MCF 10A (cell line): ENCODE measurements at places on chromosomes 1 and 21. TPM values are rescaled to one million over a fixed set of nuclear protein-coding genes. Genes with fewer than 3 reads are reported as not detected.

DNA sequence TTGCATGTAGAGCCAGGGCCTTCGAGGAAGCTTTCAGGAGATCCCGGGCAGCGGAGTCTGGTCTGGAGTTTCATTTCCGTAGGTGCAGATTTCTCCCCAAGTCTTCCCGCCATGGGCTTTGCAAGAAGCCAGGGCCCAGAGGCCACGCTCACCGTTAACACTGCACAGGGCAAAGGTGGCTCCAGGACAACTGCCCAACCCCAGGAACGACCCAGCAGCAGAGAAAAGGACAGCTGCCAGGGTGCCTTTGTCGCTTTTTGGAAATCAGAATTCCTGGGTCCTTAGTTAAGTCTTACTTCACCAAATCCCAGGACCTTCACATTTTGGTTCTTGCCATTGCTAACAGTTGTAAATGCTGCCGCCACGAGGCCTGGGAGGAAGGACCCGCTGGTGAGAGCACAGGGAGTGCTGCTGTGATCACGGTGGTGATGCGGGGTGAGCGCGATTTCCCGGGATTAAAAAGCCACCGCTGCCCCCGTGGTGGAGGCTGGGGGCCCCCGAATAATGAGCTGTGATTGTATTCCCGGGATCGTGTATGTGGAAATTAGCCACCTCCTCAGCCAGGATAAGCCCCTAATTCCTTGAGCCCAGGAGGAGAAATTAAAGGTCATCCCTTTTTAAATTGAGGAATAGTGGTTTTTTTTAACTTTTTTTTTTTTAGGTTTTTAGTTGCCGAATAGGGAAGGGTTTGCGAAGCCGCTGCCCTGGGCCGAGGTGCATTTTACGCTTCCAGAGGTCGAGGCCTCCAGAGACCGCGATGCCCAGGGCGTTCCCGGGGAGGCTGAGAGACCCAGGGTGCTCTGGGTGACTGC, 8.2 kb downstream of the SIM2 start:
- peaks cover under 1% of the 10 kb centered on the region for H3K36me3 ChIP-seq
- H3K4me1 ChIP-seq: peaks cover 6% of the 10 kb centered on the region
- DNase-seq: no peak
- H3K27ac ChIP-seq: no peak overlapping the region
- no peak overlapping the region for H3K4me3 ChIP-seq
- H3K27me3 ChIP-seq: no peaks in the 10 kb centered on the region

LAMB3 gene
- total RNA-seq: 999 and 1,572 TPM in 2 replicates

GRCh38 chr21:26284531-26284930, 114.0 kb upstream of the APP start:
- H3K27ac ChIP-seq: no peak overlapping the region
- no peaks in the 10 kb centered on the region for H3K27me3 ChIP-seq
- no peak overlapping the region for H3K4me3 ChIP-seq
- DNase-seq: no peak
- H3K36me3 ChIP-seq: no peaks in the 10 kb centered on the region

DNA sequence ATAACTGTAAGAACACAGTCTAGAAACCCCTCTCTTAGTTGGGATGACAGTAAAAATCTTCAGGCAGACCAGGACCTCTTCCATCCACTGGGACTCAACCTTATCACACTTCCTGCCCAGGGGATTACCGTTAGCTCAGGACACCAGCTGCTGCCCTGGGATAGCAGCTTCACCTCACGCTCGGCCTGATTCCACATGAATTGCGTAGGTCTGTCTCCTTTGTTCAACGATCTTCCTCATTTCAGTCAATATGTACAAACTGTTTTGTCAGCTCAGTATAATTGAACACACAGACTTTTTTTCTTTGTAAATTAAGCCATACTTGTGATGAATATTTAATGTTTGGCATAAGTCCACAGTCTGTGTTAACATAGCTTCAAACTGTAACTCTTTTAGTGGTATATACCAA, 290.4 kb downstream of the GRIK1 start:
- H3K4me1 ChIP-seq: no peaks in the 10 kb centered on the region
- no peak for DNase-seq
- no peak overlapping the region for H3K4me3 ChIP-seq
- no peaks in the 10 kb centered on the region for H3K36me3 ChIP-seq
- no peak overlapping the region for H3K27ac ChIP-seq

DNA sequence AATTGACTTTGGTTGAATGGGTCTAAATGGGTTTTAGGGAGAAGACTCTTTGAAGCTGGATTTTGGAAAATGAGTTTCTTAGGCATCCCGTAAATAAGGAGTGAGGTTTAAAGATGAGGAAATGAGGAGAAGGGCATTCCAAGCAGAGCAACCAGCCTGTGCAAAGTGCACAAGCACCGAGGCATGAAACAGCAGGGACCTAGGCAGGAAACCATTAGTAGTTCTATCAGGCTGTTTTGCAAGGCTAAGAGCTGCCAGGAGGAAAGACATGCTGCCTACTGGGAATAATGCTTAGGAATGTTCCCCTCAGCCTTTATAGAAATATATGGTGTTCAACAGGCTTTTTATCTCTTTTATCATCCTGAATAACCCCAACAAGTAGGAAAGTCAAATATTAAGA, 153.1 kb upstream of the FGGY start:
- no peaks in the 10 kb centered on the region for H3K27me3 ChIP-seq
- H3K4me1 ChIP-seq: peaks cover 16% of the 10 kb centered on the region
- no peak for DNase-seq
- no peak overlapping the region for H3K4me3 ChIP-seq
- H3K36me3 ChIP-seq: no peaks in the 10 kb centered on the region
- H3K27ac ChIP-seq: no peak overlapping the region

- H3K36me3 ChIP-seq: peaks cover 26% of the 10 kb centered on the region
- H3K27ac ChIP-seq: peak overlapping the region; percentile 99
- peaks cover 8% of the 10 kb centered on the region for H3K4me1 ChIP-seq
- H3K4me3 ChIP-seq: peak overlapping the region; percentile 97
- no peak for DNase-seq
Measured at GRCh38 chr21:28885853-28886177, 106.9 kb downstream of the LTN1 start.

GRCh38 chr1:93980320-93981273, 71.4 kb upstream of the GCLM start:
- no peak for DNase-seq
- no peaks in the 10 kb centered on the region for H3K36me3 ChIP-seq
- no peak overlapping the region for H3K4me3 ChIP-seq
